ENCODE measurements at places on chromosomes 6 and 20.
A peak's percentile ranks its signal among the peaks of the same experiment; 100 is the strongest.

DNA sequence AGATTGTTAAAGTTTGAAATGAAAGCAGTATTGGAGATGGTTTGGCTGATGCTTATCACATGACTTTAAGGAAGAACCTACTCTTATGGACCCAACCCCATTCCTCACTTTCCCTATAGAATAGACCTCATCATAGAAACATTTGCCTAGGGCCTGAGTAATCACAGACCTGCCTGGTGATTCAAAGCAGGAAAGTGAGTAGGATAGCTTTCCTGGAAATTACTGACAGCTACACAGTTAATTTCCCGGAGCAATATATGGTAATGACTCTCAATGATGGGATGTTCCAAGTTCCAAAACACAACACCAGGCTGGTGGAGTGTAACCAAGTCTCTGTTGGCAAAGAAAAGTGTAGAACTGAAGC, 233.8 kb downstream of the SIM1 start:
- DNase-seq, result no peak

- DNase-seq, result no peak
Observed at GRCh38 chr20:62381202-62381797, 5.6 kb upstream of the RPS21 start.

- no peak for DNase-seq
Observed at GRCh38 chr6:169157197-169158148, 96.2 kb downstream of the THBS2 start.

GRCh38 chr6:116096979-116097816, 3.5 kb upstream of the NT5DC1 start:
- no peak for DNase-seq

GRCh38 chr6:12944001-12944400, 227.4 kb downstream of the PHACTR1 start:
- DNase-seq, result no peak

GRCh38 chr6:34522761-34523160, 33.4 kb downstream of the SPDEF start:
- no peak for DNase-seq

- no peak for DNase-seq
Observed at GRCh38 chr6:20978151-20978614, 443.9 kb downstream of the CDKAL1 start.

GRCh38 chr20:21322083-21322710, 19.1 kb downstream of the XRN2 start:
- DNase-seq, result no peak

DNA sequence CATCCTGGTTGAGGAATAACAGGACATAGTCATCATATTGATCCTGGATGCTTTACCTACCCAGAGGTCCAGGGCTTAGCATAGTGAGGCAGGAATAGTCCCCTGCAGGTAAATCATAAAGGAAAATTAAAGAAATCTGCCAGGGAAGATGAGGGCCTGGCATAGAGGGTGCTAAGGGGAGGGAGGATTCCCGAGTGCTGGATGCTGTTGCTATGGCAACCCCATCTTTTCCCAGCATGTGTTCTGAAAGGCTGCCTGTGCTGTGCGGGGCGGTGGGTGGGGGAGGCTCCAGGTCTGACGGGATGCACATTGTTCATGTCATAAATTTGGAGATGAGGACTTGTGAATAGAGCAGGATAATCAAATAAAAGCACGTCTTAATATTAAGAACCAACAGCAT, 212.6 kb upstream of the PCSK2 start:
- DNase-seq, result peak; percentile 34

DNA sequence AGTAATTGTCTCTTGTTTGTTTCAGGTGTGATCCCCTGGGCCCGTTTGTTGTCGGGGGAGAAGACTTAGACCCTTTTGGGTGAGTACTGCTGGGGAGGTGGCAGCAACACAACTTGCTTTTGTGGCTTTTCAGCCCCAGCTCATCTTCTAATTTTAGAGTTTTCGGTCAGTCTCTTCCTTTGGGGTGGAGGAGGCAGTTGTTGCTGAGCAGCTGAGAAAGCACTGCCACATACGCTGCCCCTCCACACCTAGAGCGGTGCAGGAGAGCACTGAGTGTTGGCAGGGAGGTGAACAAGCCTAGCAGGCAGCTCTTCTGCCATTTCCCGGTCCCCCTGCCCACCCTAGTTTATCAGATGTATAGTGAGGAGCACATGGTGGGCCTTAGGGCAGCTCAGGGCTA, 21.7 kb downstream of the TMEM74B start:
- no peak for DNase-seq

- no peak for DNase-seq
Observed at GRCh38 chr6:13643125-13643524, 28.0 kb downstream of the NOL7 start.

DNA sequence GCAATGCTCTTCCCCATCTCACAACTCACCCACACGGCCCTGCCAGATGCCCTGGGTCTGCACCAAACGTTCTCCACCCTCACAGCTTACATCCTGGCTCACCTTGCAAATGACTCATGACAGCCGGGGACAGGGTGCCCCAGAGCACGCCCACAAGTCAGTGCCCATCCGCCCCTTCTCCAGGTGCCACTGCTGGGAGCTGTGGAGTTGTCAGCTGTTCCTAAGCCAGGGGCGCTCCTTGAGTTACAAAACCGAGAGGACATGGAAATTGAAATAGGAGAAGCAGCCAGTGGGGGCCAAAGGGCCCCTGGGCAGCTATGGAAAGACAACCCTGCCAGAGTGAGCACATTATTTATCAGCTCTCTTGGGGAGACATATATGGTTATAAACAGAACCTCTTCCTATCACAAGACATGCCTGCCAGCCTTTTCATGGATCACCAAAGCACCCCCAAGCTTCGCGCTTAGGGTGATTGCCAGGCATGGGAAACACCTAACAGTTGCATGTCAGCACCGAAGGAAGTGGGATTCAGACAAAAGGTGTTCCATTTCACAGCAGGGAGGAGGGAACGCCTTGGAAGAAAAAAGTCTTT, 236.8 kb downstream of the LY86 start:
- no peak for DNase-seq

DNA sequence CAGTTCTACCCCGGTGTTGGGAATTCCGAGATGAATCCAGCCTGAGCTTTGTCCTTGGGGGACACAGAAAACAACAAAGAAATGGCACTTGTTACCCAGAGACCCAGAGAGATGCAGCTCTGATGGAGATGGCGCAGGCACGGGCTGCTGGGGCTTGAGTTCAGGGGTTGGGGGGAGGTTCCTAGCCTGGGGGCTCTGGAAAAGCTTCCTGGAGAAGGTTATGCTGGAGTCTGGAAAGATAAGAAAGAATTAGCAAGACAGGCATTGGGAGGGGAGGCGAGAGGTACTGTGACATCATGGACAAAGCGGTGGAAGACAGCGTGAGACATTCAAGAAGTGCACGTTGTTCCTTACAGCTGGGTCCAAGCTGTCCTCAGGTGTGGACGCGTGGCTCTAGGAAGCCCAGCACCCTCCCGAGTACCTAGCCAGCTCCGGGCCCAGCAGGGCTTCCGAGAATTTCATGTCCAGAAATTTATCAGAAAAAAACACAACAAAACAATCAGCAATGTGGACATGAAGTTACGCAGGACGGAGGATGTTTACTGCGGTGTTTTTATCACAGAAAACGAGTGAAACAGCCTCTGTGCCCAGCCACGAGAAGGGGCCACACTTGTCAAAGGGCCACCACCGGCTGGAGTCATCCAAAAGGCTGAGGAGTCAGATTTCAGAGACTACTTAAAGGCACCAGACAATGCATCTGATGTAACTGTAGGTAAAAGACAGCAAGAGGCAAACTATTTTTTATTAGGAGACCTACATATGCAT, 39.5 kb downstream of the C20orf203 start:
- DNase-seq, result no peak

DNA sequence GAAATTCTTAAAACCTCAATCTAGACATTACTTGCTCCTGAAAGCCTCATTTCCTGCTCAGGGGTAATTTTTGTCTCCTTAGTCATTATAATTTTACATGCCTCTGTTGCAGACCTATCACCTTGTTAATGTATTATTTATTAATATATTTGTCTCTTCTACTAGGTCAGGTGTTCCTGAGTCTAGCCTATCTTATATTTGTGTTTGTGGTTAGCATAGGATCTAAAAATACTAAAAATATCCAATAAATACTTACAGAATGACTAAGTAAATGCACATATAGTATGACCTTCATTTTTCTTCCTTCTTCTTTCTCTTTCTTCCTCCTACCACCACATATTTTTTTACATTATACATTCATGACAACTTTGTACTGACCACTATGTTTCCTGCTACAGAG, 268.9 kb upstream of the HS3ST5 start:
- no peak for DNase-seq

GRCh38 chr6:107617341-107617932, 127.5 kb downstream of the SOBP start:
- DNase-seq, result no peak

DNA sequence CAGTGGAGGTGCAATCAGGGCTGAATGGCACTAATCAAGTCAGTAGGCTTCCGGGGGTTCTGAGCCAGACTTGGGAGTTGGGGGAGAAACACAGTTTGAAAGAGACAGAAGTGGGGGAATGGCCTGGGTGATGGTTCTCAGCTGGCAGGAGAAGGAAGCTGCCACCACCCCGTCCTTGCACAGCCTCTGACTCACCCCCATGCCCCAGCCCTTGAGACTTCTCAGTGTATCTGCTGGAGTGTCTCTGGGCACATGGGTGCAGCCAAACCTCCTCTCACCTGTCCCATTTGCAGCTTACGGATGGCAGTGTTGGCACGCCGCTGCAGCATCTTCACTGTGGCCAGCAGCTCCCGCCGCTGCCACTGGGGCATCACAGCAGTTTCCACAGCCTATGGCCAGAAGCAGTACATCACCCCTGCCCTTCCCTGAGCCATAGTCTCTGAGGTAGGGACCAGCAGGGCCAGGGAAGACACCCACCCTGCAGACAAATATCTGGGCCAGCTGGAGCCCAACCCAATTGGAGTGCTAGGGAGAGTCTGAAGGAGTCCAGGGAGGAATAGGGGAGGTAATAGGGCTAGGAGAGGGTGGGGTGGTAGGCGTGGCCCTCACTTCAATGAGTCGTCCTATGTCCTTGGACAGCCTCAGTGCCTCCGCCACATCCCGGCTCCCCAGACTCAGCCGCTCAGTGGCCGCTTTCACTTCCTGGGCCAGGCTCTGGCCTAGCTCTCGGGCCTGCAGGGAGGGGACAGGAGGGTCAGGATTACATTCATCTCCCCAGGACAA, 11.2 kb downstream of the AARS2 start:
- no peak for DNase-seq

GRCh38 chr20:34365765-34366213, 2.7 kb downstream of the ITCH start:
- DNase-seq, result no peak
